ENCODE measurements at places on chromosomes 6 and 20. TPM values are rescaled to one million over a fixed set of nuclear protein-coding genes. Genes with fewer than 3 reads are reported as not detected.

The PGC gene
- not detected for polyA plus RNA-seq

The OVOL2 gene
- polyA plus RNA-seq = not detected

The CST5 gene
- not detected for polyA plus RNA-seq

The LRRC1 gene
- 1.2 TPM for polyA plus RNA-seq

The POM121L2 gene
- polyA plus RNA-seq = not detected

The PPP1R16B gene
- polyA plus RNA-seq = 11.4 TPM

The DDX39B gene
- polyA plus RNA-seq = 106 TPM

The UBD gene
- polyA plus RNA-seq = not detected

The SEC23B gene
- polyA plus RNA-seq = 53.4 TPM

The SNAP25 gene
- 0.11 TPM for polyA plus RNA-seq

The TRIM15 gene
- not detected for polyA plus RNA-seq

The BMP5 gene
- not detected for polyA plus RNA-seq

The CCN5 gene
- not detected for polyA plus RNA-seq

The BLCAP gene
- 88.0 TPM for polyA plus RNA-seq

All from naive thymus-derived CD4-positive, alpha-beta T cell (primary cell).